ENCODE measurements at places on chromosomes 6 and 20. TPM values are rescaled to one million over a fixed set of nuclear protein-coding genes. Genes with fewer than 3 reads are reported as not detected.

ZSCAN31 gene
- 10.5 TPM for total RNA-seq

PHACTR3 gene
- total RNA-seq, result 0.60 TPM

SLC17A3 gene
- total RNA-seq, result 2.1 TPM

SNRNP48 gene
- 13.1 TPM for total RNA-seq

DUSP15 gene
- 16.1 TPM for total RNA-seq

GLP1R gene
- 0.42 TPM for total RNA-seq

SIRPG gene
- total RNA-seq, result 0.32 TPM

LTB gene
- total RNA-seq, result not detected

PRL gene
- not detected for total RNA-seq

TMC2 gene
- not detected for total RNA-seq

MYCT1 gene
- total RNA-seq, result 17.9 TPM

CHMP4B gene
- 129 TPM for total RNA-seq

All from adrenal gland (tissue), 19 donors.